ENCODE measurements at places on chromosomes 4 and X.

DNA sequence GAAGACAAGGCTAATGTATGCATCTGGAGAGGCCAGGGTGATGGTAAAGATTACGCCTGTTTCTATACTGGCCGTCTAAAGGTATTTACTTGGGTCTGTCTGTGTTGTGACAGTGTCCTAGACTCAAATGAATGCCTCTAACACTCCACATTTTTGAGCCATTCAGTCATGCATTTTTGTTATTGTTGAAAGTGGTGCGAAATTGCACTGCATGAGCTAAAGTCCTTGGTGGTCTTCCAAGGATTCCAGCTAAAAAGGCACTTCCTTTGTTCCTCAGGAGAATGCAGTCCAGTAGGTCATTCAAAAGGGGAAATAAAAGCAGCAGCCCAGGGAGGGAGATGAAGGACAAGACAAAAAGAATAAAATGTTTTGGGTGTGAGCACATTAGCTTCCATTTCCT, 3.0 kb downstream of the GPC4 start:
- DNase-seq, result no peak

DNA sequence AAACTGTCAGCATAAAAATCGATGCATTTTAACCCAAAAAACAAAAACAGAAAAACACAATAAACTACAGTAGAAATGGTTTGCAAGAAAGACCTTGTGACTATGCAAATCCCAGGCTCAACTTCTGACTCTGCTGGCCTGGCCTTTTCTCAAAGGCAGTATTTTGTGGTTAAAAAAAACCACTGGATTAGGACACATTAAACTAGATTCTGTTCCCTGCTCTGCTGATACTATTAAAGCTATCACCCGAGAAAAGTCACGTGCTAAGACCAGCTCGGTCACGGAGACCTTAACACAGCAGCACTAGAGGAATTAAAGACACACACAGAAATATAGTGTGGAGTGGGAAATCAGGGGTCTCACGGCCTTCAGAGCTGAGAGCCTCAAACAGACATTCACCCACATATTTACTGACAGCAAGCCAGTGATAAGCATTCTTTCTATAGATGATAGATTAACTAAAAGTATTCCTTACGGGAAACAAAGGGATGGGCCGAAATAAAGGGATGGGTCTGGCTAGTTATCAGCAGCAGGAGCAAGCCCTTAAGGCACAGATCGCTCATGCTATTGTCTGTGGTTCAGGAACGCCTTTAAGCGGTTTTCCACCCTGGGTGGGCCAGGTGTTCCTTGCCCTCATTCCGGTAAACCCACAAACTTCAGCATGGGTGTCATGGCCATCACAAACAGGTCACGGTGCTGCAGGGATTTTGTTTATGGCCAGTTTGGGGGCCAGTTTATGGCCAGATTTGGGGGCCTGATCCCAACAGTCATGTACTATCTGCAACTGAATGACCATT, 16.1 kb downstream of the CBR4 start:
- DNase-seq, result peak; percentile 18

DNA sequence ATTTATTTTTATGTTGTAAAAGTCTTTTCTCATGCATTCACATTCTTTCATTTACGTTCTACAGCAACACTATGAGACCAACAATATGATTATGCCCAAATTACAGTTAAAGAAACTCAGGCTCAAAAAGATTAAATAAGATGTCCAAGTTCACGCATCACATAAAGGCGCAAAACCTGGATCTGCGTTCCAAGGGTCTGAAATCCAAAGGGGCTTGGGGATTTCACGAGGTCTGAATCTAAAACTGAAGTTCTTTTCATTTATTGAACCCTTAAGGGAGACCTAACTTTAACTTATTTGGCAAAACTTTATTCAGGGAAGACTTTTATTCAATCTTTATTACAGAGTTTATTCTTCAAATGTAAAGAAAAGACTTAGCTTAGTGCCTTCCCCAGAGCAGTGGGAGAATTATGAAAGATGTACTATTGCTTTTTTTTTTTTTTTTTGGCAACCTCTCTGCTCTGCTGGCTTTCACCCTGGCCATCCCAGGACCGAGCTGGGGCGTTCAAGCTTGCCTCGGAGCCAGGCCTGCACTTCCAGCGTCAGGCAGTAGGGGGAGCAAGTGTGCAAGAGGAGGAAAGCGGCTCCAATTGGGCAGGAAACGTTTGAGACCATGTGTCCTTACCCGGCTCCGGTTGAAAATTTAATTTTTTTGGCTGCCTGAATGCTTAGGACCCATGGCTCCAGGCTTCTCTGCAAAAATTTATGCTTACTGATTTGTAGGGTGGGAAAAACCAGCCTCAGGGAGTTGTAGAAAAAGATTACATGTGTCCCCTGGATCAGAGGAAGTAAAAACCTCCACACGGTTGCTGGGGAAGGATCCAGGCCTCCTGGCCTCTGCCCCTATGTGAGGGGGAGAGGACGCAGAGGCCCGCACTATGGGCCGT, 344.3 kb upstream of the KLF3 start:
- DNase-seq, result peak; percentile 49

GRCh38 chrX:24480400-24480865, 15.3 kb downstream of the PDK3 start:
- DNase-seq, result no peak

DNA sequence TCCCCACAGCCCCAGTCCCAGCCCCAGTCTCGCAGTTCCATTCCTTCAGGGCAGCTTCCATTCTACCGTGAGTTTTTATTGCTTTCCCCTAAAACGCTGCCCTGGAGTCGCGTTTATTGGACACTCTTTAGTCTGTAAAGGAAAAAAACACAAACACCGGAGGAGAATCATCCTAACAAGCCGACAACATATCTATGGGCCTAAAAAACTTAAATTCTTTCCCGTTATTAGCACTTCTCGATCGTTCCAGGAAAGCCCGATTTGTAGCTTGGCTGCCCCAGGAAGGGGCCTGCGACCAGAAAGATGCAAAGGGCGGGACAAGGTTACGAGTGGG, 178.5 kb downstream of the CBR4 start:
- peak; percentile 4 for DNase-seq

DNA sequence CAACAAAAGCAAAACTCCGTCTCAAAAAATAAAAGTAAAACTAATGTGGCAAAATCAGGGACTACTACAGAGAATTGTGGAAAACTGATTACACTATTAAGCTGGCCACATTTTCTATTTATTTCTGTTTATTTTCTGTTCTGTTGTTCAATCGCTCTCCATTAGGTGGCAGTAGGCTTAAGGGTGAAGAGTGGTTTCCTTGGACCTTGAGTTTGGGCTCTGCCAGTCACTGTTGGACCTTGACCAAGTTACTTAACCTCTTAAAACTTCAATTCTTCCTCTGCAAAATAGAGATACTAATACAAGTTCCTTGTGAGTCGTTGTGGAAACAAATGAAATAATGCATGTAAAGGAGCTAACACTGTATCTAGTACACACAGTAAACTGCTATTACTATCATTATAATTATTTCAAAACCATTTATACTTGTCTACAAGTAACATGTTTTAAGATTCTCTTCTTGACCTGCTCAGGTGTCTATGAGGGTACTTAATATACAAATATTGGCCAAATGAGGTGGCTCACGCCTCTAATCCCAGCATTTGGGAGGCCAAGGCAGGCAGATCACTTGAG, 15.2 kb downstream of the HSD17B11 start:
- peak; percentile 37 for DNase-seq

DNA sequence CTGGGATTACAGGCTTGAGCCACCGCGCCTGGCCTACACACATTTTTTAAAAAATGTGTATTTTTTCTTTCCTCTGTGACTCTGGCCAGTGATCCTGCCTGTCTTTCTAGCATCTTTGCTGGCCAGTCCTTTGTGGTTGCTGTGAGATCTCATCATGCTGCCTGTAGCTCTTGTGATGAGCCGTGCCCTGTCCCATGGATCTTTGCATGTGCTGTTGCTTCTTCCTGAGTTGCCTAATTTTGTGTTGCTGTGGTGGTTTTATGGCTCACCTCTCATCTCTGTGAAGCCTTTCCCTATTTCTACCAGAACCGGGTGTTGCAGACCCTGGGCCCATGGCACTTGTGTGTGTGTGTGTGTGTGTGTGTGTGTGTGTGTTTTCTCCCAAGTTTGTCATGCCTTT, 8.3 kb downstream of the NSD2 start:
- DNase-seq, result no peak
